Putamen (tissue), 1 donor: ENCODE measurements at places on chromosomes 16 and 17.

DNA sequence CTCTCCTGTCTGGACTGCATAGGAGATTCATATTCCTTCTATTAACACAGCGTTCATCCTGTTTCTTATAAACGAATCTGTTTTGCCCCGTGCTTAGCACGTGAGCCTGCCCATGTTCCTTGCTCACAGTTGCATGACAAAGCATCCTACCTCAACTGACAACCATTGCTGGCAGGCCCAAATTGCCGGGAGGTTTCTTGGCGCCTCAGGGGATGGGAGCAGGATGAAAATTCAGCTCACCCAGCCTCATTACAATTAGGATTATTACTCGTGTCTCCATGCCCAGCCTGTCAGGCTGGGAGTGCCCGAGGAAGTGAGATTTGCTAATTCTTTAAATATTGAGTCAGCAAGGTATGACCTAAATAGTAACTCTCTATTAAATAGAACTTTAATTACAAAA, 36.7 kb upstream of the HELZ start:
- DNase-seq: no peak

DNA sequence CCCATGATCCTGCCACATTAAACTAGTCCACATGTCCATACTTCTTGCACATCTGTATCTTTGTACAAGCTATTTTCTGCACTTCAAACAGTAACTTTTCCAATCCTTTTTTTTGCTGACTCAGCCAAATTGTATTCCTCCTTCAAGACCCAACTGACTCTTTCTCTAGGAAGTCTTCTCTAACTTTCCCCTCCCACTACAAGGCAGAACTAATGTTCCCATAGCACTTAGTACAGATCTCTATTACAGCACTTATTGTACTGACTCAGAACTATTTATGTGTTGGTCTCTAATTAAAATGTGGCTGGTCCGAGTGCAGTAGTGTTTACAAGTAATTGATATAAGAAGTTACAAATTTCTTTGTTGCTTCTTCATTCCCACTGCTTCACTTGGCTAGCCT, 8.2 kb downstream of the FAM222B start:
- DNase-seq: no peak

DNA sequence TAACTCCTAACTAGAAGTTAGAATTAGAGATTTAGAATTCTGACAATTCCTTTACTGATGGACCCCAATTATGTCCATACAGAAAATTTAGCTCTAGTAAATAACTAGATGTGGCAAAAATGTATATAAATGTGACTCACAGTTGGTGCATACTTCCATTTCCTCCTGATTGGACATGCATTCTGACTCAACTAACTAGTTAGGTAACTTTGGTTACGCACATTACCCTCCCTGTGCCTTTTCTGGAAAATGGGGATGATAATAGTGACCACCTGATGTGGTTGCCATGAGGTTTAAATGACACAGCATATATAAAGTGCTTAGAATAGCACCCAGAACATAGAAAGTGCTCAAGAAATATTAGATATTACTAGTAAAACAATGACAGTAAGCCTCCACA, 550.0 kb upstream of the SALL1 start:
- DNase-seq: no peak

- DNase-seq: no peak
Measured at GRCh38 chr17:42467889-42468288, 9.2 kb downstream of the ATP6V0A1 start.

DNA sequence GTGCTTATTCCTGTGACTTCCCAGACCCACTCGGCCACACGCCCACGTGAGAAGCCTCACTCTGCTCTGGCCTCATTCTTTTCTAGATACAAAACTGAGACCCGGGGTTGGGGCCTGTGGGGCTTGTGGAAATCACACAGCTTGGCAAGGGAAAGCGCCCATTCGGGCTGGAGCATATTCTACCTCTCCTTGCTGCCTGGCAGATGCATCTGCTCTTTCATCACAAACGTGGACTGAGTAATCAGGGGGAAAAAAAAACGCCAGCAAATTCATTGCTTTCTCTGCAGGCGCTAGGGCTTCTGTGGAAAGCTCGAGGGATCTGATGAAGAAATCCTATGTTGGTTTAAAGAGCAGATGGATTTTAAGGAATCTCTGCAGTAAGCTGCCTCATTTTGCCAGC, 44.4 kb downstream of the DNAH9 start:
- no peak for DNase-seq

DNA sequence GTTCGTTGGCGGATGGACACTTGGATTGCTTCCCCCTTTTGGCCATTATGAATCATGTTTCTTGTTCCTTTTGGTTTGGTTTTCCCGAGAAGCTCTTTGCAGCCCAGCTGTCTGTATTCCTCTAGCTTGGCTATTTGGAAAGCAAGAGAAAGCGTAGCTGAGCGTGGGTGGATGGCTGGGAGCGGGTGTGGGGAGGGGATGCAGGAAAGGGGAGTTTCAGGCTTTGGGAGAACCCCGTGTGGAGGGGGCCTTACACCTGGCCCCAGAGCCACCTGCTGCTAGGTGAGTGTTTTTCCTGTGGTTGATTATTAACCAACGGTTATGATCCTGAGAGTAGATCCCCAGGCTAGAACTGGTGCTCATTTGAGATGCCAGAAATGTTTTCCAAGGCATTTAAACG, 103.7 kb downstream of the RAP1GAP2 start:
- DNase-seq: no peak
